NCI-H460 (cell line): ENCODE measurements at places on chromosomes 13 and 19. TPM values are rescaled to one million over a fixed set of nuclear protein-coding genes. Genes with fewer than 3 reads are reported as not detected.

Gene CD320
- total RNA-seq, result 88.0 and 112 TPM in 2 replicates

GRCh38 chr19:32876919-32877285, 7.3 kb upstream of the SLC7A9 start:
- no peak for DNase-seq

GRCh38 chr19:11300811-11301120, 4.8 kb downstream of the TSPAN16 start:
- no peak for DNase-seq

GRCh38 chr19:40744554-40745401, 5.5 kb downstream of the ACTMAP start:
- DNase-seq, result no peak

GRCh38 chr19:33304760-33305647, 2.7 kb upstream of the CEBPA start:
- no peak for DNase-seq

DNA sequence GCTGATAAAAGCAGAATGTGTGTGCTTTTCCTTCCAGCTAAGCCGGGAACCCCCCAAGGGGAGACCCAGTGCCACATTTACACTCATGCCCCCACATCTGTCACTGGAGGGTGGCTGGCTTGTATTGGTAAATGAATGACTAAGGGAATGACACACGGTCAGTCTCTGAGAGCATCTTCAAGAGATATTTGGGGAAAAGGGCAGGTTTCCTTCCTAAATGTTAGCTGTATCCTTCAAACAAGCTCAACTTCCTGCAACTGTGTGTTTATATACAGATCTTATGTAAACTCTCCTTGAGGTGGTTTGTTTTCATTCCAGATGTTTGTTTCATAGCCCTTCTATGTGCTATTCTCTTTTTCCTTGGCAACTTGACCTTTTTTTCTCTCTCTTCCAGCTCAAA, 192.6 kb downstream of the COL4A1 start:
- no peak for DNase-seq

- no peak for DNase-seq
Observed at GRCh38 chr19:14237014-14237941, 31.3 kb upstream of the ADGRL1 start.

Gene TMEM255B
- total RNA-seq, result 0.02 TPM in 1 of 2 replicates, not detected in the other

DNA sequence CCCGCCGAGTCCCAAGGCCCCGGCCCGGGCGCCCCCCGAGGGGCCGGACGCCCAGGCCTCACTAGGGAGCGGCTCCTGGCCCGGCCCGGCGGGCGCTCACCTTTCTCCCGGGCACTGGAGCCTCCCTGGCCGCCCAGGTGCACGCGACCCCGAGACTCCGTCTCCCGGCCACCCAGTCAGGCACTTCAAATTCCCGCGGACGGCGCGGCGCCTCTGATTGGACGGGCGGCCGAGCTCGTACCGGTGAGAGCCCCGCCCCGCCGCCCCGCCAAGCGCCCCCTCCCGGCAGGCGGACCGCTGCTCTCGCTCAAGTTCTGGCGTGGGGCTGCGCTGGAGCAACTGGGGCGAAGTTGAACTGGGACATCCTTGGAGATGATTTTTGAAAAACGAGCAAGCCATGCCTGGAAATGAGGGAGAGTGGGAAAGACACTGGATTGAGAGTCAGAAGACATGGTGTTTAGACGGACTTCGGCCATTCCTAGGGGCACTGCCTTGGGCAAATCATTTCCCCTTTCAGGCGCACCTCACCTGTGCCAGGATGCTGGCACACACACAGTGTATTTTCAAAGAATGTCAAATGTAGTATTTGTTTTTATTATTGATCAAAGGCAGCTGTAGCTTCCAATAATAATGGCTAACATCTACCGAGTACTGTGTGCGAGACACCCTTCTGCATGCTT, 485.3 kb downstream of the UQCRFS1 start:
- DNase-seq, result no peak

DNA sequence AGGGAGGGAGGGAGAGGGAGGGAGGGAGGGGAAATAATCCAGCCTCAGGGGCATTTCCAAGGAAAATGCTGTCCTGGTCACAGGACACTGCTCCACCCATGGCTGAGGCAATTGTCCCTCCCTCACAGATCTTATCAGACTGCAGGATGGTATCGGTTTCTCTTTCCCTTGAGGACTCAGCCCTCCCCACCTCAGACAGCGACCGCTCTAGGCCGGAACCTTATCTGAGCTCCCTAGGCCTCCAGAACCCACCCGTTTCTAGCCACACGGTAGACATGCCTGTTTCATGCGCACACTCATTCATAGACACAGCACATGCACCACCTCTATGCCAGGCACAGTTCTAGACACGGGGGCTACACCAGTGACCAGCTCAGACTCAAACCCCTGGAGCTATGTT, 10.0 kb upstream of the IZUMO2 start:
- DNase-seq, result no peak

DNA sequence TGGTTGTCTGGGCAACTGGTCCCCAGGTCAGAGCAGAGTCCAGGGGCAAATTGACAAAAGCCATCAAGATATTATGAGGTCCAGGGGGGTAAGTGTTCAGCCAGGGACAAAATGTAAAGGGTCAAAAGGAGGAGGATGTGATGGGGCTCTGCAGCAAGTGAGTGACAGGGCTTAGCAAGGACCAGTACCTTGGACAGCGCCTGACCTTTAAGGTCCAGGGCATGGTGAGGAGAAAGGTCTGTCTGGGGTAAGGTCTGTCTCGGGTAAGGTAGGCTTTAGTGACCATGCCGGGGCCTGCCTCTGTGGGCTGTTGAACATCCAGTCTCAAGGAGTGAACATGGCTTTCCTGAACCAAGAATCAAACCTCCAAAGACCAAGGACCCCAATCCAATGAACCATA, 6.3 kb upstream of the ZNF358 start:
- no peak for DNase-seq

DNA sequence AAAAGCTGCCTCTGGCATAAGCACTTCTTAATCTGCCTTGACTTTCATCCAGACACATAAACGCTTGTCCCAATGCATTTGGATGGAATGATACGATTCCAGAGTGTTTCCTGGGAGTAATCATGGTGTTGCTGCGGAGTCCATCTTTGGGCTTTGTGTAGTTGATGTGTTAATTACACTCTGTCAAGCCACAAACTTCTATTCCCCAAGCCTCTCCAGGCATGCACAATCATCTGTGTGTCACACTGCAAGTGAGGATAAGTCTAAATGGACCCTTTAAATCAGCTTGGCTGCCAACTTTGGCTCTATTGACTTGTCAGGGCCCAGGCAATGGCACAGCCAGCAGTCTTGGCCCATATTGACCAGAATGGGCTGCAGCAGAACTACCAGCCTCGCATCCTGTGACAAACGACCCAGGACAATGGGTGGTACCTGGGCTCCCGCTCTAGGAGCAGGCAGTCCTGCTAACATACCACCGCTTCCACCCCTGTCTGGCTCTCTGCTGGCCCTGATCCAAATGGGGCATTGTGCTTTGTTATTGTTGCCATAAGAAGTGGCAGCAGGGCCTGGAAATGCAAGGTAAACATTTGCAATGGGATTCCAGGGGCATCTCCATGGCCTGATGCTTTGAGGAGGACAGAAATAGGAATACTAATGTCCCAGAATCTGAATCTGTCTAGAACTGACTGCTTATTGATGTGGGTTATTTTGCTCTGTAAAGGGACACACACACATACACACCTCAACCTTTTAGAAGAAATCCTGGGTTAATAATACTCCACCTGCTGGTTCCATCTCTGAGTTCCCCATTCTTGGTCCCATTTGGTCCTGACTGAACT, 127.2 kb downstream of the DNAJC15 start:
- DNase-seq, result no peak
